ENCODE measurements at places on chromosomes 13 and 19.
A peak's percentile ranks its signal among the peaks of the same experiment; 100 is the strongest.

GRCh38 chr19:48874303-48875135 lies 2.3 kb downstream of the PPP1R15A start:
- peak; percentile 29 for DNase-seq

DNA sequence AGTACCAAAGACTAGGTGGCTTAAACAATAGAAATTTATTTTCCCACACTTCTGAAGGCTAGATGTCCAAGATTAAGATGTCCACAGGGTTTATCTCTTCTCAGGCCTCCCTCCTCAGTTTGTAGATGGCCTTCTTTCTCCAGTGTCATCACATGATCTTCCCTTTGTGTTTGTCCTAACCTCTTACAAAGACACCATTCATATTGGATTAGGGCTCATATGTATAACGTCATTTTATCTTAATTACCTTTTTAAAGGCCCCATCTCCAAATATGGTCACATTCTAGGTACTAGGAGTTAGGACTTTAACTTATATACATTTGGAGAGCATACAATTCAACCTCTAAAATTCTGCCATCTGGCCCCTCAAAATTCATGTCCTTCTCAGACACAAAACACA lies 34.3 kb downstream of the N4BP2L2 start:
- DNase-seq = no peak

- no peak for DNase-seq
Observed at GRCh38 chr19:15448778-15449619, 757 bp downstream of the WIZ start.

- DNase-seq = no peak
Observed at GRCh38 chr13:53191091-53191490, 162.5 kb downstream of the OLFM4 start.

GRCh38 chr13:94328381-94329041 lies 151.0 kb downstream of the DCT start:
- DNase-seq = no peak
